ENCODE measurements at places on chromosomes 16 and 17. TPM values are rescaled to one million over a fixed set of nuclear protein-coding genes. Genes with fewer than 3 reads are reported as not detected.

- no peak for DNase-seq
These were observed 228.9 kb upstream of the TNRC6C start for GRCh38 chr17:77729587-77729986.

DNA sequence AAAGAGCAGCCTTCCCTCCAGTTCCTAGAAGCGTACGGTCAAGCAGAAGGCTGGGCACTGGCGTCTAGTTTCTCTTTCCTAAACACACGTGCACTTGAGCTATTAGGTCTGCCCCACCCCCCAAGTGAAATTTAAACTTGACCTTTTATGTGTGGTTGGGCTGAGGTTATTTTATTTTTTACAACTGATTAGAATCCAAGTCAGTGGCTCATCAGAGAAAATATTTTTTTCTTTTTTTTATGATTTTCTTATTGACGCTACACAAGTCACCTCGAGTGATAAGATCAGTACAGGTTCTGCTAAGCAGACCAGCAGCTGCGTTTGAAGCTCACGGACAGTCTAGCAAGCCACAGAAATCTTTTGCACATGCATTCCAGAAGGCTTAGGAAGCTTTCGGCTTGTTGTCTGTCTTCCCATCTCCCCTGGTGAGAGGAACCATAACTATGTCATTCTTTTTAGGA, 95.1 kb downstream of the ZFHX3 start:
- no peak for DNase-seq

- DNase-seq = no peak
These were observed 59.7 kb upstream of the DHX40 start for GRCh38 chr17:59505610-59506276.

DNA sequence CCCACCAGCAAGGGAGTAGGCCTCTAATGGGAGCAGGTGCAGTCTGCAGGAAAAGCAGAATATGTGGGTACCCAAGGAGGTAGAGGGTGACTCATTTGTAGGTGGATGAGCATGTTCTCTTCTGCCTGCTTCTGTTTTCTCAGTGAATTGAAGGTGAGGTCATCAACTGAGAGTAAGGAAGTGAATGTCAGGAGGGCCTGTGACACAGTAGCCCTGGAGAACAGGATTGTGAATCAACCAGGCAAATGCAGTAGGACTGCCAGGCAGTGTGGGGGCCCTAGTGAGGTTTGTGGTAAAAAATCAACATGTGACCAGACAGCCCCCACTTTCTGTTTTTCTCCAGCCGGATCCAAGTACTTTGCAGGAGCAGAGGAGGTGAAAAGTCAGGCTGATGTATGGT, 150.5 kb upstream of the SOX9 start:
- no peak for DNase-seq

DNA sequence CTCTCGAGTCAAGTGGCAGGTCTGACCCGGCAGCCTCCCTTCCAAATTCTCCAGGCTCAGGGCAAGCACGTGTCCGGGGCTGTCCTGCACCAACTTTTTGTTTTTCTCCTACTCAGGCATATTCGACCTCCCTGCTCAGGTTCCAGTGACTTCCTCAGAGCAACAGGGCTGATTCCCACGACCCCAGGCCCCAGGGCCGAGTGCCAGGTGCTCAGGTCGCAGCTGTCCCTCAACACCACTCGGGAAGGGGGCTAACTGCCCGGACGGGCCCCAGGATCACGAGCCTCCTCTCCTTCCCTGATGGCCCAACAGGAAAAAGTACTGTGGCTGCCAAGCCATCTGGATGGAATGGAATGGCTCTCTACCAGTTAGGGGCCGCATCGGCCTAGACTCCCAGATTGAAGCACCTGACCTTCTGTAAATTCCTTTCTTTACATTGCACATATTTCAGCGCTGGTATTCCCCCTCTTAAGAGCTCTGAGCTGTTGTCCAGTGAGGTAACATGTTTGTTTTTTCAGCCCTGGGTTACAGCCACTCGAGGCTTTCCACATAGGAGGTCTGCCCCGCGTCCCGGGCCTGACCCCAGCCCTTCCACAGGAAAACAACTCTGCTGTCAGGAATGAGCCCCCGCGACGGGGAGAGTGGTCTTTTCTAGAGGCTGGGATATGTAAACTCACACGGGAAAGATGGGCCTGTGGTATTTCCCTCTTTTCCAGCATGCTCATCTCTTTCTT, 25.0 kb downstream of the NXN start:
- DNase-seq = no peak

GRCh38 chr16:11306997-11307638, 26.0 kb upstream of the PRM1 start:
- DNase-seq = no peak

DNA sequence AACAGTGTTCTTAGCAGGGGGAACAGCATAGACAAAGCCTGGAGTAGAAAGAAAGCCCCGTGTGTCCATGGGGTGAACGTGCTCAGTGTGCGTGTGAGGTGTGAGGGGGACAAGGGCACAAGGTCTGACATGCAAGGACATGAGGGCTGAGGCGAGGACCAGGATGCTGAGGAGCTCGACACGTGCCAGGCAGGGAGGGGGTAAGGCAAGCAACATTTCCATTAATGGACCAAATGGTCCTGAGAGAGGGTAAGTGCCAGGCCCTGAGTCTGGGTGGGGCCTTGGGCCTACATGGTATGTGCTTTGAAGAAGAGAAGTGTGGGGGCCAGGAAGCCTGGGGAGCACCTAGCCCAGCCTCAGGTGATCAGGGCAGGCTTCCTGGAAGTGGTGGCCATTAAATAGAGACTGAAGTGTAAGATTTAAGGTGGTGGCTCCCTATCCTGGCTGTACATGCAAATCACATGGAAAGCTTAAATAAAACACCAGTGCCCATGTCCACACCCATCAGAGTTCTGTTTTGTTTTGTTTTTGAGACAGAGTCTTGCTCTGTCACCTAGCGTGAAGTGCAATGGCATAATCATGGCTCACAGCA, 29.3 kb downstream of the ADCY7 start:
- no peak for DNase-seq

DNA sequence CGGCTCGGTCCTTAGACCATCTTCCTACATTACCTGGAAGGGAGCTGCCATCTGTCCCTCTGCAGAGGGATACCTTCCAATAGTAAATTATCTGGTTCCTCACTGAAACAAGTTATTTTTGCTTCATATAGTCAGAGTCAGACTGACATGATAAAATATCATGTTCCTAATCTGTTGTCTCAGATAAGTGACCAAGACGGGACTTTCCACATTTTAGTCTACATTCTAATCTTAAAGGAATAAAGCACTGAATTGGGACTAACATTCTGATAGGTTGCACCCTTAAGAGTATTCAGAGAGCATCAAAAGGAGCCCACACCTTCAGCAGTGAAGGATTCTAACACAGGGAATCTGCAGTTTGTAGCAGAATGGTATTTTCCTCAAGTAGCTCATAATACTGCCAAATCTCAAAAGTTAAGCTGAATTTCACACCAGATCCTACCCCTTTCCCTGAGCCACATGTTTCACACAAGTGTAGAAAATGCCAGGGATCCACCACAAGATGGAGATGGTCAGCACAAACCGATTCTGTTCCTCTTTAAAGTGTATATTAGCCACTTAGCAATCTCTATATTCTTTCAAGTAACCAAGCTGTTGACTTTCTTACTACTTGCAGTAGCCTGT, 13.4 kb downstream of the GINS2 start:
- DNase-seq = no peak

DNA sequence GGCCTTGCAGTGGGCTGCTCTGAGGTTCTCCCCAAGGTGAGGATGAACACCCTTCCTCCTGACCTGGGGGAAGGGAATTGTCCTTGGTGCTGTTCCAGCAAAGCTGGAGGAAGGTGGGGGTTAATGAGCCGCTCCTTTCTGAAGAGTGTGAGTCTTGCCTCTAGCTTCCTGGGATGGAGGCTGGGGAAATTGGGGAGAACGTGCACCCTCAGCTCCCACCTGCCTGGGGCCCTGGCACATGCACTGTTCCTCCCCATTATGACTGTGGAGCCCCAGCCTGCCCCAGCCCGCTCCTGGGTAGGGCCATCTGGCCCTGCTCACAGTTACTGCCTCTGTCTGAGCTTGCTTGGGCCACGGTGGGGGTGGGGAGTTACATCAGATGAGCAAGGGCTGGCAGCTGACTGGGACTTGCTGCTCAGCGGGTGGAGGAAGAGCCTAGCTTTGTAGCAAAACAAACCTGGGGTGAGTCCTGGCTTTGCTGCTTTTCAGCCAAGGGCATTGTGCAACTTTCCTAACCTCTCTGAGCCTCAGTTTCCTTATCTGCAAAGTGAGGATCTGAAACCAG, 11.1 kb downstream of the TNS4 start:
- DNase-seq = no peak

The SLC12A3 gene
- polyA plus RNA-seq = 1.3 TPM

The OR2C1 gene
- 0.57 TPM for polyA plus RNA-seq

The TMEM92 gene
- polyA plus RNA-seq = 0.66 TPM

The SCNN1B gene
- 0.53 TPM for polyA plus RNA-seq
